NCI-H2107 (cell line): ENCODE measurements at places on chromosomes 2 and 18.

DNA sequence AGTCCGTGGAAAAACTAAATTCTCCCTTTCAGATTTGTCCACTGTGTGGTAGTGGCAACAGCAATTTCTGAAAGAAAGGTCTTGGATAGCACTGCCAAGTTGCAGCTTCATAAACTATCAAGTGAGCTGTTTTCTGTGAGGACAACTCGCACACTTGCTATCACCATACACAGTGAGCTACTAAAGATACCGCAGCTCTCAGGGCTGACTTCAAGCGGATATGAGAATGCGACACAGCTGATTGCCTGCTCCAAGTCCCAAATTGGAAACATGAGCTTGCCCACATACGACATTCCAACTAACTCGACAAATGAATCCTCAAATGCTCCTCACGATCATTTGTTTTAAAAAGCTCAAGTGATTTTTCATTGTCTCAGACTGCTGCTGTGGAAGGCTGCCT is 46.2 kb downstream of the E2F6 start:
- no peak for DNase-seq

DNA sequence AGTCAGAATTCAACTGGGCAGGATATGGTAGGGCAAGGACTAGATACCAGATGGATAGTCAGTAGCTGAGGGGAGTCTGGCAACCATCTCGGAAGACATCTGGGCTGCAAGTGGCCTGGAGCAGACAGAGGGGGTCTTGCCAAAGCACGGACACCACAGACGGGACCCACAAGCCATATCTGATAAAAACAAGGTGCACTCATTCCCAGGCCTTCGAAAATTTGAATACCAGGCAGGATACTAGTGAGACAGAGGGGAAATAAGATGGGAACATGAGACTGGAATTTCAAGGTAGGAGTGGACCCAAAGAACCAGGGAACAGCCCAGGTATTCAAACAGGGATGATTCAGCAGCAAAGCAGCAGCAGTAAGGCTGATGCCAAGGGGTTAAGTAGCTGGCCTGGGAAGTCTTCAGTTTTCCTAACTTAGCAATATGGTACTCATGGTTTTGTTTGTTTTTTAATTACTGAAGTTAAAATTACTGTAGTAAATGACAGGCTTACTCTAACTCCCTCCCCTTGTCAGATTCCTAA is 144.9 kb upstream of the NCKAP5 start:
- no peak for DNase-seq

- DNase-seq: no peak
Observed at GRCh38 chr2:152251211-152251610, 75.6 kb upstream of the STAM2 start.

DNA sequence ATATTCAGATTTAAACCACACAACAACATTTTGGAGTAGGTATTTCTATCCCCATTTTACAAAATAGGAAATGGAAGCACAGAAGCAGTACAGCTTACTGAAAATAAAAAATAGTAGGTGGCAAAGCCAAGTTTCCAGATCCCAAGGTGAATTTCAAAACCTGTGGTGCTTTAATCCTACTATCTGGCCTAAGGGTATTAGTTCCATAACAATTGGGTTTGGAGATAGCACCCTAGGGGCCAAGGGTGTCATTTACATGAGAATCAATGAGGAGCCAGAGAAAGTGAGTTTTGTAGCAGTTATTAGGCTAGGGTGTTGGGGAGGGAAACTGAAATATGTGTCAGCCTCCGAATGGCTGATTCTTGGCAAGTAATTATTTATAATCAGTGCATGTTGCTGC is 24.9 kb downstream of the OSBPL6 start:
- DNase-seq: no peak

DNA sequence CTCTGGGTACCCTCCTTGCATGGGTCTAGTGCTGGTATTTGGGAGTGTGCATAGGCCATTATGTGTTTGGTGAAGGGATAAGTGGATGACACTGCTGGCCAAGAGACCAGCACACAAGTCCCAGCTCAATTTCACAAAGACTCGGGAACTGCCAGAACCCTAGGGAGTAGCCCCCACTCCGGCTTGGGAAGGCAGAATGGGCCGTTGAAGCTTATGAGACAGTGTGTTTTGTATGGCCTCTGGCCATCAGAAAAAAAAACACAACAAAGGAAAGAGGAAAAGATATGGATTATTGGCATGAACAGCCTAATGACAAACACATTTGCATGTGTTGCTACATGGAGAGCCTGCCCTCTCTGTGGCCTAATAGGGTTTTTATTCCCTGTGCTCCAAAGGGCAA is 144.2 kb downstream of the TTC32 start:
- DNase-seq: no peak

- DNase-seq: no peak
Observed at GRCh38 chr2:7627583-7627982, 710.4 kb downstream of the RNF144A start.
